ENCODE measurements at places on chromosomes 11 and 22. TPM values are rescaled to one million over a fixed set of nuclear protein-coding genes. Genes with fewer than 3 reads are reported as not detected.

The RAG1 gene
- 1.6 TPM for total RNA-seq

The MS4A15 gene
- total RNA-seq: not detected

The PCSK7 gene
- total RNA-seq: 16.2 TPM

The EXPH5 gene
- total RNA-seq: 0.52 TPM

The KCNE3 gene
- 4.7 TPM for total RNA-seq

The CCDC87 gene
- total RNA-seq: not detected

The FBLN1 gene
- total RNA-seq: 105 TPM

The GANAB gene
- total RNA-seq: 99.7 TPM

The BIK gene
- total RNA-seq: 0.52 TPM

The BEST1 gene
- total RNA-seq: 2.1 TPM

The DUSP8 gene
- total RNA-seq: 0.52 TPM

The NPAS4 gene
- total RNA-seq: under 0.01 TPM

The C11orf97 gene
- total RNA-seq: not detected

The TTLL12 gene
- total RNA-seq: 13.0 TPM

The TESMIN gene
- total RNA-seq: not detected

The HBE1 gene
- total RNA-seq: 84.0 TPM

The GAS2L1 gene
- 3.1 TPM for total RNA-seq

The MUC15 gene
- total RNA-seq: not detected

The RTCB gene
- total RNA-seq: 91.3 TPM

The MS4A6A gene
- 33.4 TPM for total RNA-seq

The CASP1 gene
- total RNA-seq: 11.5 TPM

The WNT7B gene
- not detected for total RNA-seq

The OR51B2 gene
- total RNA-seq: not detected

The ADM2 gene
- under 0.01 TPM for total RNA-seq

The GGTLC2 gene
- total RNA-seq: not detected

The CNTN5 gene
- 10.4 TPM for total RNA-seq

The CENPM gene
- 5.7 TPM for total RNA-seq

The BIRC3 gene
- total RNA-seq: 1.6 TPM

The FGF3 gene
- total RNA-seq: not detected

The GPR83 gene
- not detected for total RNA-seq

The LRRN4CL gene
- total RNA-seq: 9.9 TPM

The RAB38 gene
- total RNA-seq: 1.6 TPM

All from skeletal muscle tissue (tissue), 5 donors.